Activated CD4-positive, alpha-beta T cell treated with anti-CD3 and anti-CD28 coated beads for 24 hours (primary cell): ENCODE measurements at places on chromosomes 7 and 10.

DNA sequence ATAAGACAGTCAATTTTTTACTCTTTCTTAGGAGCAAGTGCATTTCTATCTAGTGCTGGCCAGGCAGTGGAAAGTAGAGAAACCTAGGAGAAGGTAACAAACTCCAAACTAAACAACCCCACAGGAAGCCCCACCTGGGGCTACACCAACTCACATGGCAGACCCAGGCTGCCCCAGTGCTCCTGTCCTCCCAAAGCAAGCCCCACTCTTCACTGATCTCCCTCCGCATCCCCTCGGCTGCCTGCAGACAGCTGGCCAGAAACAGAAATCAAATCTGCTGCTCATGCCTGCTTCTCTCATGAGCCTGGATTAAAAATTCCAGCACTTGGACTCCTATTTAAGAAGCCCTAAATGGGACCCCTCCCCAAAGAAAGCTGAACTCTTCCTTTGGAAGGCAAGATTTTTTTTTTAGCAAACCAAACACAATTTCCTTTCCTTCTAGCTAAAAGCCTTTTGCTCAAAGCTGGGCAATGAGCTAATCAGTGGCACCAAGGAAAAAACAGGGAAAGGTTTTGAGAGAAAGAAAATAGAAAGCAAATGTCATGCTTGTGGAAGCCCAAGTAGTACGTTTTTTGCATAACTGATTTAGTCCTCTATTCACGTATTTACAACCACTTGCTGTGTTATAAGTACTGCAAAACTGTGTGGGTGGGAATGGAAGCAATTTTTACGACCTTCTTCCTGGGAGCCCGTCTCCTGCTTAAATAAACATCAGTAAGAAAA, 10.8 kb downstream of the PDE1C start:
- no peak for DNase-seq

DNA sequence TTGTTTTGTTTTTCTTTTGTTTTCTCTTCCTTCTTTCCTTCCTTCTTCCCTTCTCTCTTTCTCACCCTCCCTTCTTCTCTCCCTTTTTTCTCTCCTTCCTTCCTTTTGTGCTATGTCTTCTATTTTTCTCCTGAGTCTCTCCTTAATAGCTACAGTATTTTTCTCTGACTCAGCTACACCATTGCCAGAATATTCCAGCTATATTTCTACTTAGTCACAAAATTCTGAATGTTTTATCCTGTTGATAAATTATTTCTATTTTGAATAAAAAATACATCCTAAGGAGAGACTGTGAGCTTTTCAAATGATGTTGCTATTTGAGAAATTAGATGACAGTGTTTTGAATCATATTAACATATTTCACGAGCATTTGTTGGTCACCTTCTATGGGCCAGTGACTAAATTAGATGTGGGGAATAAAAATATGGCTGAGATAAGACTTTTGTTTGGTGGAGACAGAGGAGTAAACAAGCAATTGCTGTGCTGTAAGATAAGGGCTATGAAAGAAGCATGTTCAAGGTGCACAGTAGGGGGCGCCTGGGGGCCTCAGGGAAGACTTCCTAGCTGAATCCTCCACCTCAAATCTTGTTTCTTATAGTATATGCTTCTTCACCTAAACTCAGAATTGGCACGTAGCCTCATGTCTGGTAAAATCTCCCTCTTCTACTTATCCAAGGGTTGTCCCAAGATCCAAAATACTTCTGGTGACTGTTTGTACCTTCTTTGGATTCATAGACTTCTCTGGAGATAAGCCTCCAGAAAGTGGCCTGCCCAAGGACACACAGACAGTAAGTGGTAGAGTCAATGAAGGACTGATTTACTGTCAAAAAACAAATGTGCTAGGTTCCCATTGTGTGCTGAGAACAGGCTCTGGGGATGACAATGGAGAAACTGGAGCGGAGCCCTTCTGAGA, 115.5 kb upstream of the CREB5 start:
- peak; percentile 51 for DNase-seq

GRCh38 chr7:24948739-24949138, 31.2 kb downstream of the OSBPL3 start:
- DNase-seq: no peak

- no peak for DNase-seq
Measured at GRCh38 chr7:36085096-36085495, 68.0 kb upstream of the EEPD1 start.

DNA sequence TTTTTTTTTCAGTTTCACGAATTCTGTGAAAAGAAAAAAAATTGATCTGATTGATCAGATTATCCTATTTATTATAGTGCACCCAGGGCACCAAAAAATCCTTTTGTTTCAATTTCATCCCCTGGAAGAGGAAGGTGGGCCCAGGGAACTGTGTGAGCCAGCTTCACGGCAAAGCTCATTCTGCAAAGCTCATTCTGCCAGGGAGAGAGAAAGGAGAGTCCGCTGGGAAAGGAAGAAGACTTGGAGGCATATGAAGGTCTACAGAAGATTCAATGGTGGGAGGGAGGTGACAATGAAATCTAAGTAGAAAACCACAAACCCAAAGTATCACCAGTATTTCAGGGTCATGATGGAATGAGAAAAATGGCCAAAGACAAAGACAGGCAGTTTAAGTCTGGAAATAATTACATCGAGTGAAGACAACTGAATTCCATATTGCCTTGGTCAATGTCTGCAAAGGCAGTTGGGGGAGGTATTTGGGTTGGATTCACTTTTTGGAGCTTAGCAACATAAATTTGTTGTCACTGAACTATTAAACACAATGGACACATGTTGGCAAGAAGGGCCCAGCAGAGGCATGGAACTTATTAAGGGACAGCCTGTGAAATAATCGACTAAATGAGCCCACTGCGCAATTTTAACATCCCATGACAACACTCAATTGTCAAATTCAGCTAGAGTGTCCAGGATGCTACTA, 587.8 kb upstream of the MKI67 start:
- no peak for DNase-seq

- no peak for DNase-seq
Measured at GRCh38 chr10:73625004-73625883, 16.0 kb downstream of the MYOZ1 start.

DNA sequence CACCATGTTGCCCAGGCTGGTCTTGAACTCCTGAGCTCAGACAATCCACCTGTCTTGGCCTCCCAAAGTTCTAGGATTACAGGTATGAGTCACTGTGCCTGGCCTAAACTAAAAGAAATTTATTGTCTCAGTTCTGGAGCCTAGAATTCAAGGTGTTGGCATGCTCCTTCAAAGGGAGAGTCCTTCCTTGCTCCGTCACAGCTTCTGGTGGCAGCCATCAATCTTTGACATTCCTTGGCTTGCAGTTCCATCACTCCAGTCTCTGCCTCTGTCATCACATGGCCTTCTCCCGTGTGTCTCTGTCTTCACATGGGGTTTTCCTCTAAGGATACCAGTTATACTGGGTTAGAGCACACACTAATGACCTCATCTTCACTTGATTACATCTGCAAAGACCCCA, 55.5 kb downstream of the DNAJC12 start:
- DNase-seq: no peak

- peak; percentile 21 for DNase-seq
Measured at GRCh38 chr10:22437620-22438588, 92.6 kb downstream of the SPAG6 start.

DNA sequence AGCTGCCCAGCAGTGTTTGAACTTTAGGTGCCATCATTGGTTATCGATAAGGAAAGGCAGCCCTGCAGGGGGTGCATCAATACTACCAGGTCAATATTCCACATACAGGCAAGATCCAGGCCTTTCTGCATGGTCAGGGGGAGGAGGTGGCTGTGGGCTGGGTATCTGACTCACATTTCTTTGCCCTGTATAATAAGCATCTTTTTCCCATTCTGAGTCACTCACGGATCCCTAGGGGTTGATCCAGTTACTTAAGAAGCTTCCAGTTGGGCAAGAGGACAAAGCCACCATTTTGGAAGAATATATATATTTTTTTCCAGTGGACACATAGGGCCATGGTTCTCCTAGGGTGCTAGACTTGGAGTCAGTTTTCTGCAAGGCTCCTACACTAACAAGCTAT, 114.2 kb upstream of the HABP2 start:
- DNase-seq: no peak

- DNase-seq: no peak
Measured at GRCh38 chr7:31362401-31362800, 21.9 kb upstream of the NEUROD6 start.

GRCh38 chr7:49805371-49806007, 32.1 kb downstream of the VWC2 start:
- no peak for DNase-seq

DNA sequence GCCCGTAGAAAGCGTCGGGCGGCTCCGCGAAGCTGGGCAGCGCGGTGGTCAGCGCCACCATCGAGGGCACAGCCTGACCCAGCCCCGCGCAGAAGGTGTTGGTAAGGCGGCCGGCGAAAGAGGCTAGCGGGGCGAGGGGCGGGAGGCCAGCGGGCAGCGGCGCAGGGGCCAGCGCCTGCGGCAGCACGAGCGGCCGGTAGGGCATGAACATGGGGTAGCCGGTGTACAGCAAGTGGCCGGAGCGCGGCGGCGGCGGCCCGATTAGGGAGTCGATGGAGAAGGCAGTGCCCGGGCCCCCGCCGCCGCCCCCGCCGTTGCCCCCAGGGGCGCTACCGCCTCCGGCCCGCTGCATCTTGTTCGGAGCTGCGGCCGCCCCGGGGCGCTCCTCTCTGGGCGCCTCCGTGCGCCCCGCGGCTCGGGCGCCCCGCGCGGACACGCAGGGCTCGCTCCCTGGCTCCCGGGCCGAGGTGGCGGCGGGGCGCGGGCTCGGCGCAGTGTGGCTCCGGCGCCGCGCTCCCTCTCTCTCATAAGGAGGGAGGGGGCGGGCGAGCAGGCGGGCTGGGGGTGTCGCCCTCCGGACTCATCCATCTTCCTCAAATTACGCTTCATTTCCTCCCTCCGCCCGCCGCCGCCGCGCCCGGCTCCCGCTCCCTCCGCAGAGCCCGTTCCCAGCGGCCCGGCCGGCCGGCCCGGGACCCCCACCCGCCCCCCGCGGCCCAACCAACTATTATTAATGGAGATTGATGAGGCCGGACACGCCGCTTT, at the start of gene GBX1:
Gene GBX1 (minus strand): TSS at position 498 of the 765 bp plus-strand sequence. CDS start 146 bp downstream, at position 352.
- no peak for DNase-seq

DNA sequence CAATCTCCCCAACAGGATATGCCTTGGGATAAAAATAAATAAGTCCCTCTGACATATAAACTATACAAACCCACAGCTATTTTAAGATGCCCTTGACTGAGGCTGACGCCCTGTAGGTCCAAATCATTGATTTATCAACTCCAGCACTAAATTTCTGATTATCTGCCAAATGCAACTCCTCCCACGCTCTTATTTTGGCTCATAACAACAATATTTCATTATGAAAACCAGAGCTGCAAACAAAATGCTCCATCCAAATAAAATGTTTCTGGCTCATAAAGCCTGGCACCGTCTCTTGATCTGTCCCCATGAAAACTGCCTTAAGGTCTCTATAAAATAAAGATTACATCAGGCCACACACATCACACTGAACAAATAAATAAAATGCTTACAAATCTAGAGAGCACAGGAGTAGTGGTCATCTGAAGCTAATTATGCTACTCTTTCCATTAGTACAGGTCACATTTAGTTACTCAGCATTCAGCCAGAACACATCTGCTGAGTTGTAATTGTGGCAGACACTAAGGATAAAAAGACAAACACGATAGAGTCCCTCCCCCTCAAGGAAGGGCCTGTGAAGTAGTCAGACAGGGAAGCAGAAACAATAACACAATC, 28.8 kb downstream of the CACUL1 start:
- no peak for DNase-seq

- DNase-seq: no peak
Measured at GRCh38 chr7:157930441-157930840, 593.6 kb downstream of the DNAJB6 start.

DNA sequence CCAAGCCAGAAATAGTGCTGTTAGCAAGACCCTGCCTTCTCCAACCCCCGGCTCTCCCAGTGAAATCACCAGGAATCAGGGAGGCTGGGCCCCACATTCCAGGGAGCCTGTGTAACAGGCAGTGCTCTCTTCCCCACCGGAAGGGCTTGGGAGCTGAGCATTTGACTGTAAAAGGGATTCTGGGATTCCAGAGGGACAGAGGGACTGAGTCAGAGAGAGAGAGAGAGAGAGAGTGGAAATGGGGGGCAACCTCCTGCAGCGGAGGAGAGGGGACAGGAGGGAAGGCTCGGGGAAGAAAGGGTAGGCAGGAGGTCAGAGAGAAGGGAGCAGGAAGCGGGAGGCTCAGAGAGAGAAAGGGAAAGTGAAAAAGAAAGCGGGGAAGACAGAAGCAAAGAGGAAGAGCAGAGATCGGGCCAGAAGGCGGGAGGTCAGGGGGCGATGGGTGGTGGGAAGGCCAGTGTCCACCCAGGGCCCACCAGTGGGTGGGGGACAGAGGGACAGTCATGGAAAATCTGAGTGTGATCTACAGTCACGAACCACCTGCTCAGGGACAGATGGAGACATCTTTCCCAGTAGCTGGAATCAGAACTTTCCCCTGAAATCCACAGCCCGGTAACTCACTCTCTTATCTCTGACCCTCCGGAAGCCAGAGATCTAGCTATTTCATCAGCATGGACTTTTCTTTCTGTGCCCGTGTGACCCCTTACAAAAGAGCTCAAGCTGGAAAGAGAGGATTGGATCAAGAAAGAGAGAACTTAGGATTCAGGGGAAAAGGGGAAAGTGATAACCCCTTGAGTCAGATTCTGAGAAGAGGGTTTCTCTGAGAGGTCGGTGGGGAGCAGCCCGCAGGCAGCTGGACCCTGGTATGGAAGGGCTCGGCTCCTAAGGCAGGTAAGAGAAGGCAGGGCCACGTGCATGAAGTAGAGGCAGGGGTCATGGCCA, 4.6 kb upstream of the SERPINE1 start:
- no peak for DNase-seq

- DNase-seq: no peak
Measured at GRCh38 chr10:133457100-133457841, 3.5 kb downstream of the SCART1 start.

DNA sequence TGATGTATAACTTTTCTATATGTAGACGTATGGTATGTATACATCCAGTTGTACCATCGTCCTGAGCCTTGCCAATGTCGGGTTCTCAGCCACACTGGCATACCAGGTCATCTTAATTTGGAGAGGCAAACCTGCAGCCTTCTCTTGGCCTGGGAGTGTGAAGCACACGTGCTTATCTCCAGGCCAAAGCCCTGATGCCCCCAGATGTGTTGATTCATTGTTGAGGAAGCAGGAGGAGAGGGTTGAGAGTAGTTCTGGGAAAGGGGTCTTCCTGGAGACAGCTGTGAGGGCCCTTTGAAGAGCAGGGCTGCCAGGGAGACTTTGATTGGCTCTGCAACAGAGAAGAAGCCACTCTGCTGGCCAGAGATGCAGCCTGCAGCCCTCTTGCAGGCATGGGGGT, 155.6 kb downstream of the ARHGAP21 start:
- no peak for DNase-seq

- no peak for DNase-seq
Measured at GRCh38 chr10:13924040-13924725, 337.4 kb downstream of the PRPF18 start.

DNA sequence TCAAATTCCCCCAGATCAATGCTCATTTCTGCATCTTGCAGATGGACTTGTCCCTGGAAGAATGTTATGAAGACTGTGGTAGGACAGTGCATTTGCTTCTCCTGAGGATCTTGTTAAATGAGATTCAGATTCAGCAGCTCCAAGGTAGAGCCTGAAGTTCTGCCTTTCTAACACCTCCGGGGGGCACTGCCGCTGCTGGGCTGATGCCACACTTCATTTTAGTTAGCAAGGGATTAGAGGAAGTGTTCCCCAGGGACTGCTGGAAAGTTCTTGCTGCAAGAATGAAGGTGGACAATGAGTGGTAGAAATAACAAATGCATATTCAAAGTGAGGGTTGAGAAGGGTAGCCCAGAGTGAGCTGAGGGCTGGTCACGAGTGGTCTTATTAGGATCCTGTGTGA, 434.3 kb upstream of the AKR1E2 start:
- DNase-seq: no peak
